ENCODE measurements at places on chromosomes 13 and 19.

GRCh38 chr13:44542361-44542760 is 33.8 kb downstream of the TSC22D1 start:
- DNase-seq = no peak

- DNase-seq = no peak
Observed at GRCh38 chr13:25249001-25249543, 38.2 kb downstream of the MTMR6 start.

GRCh38 chr13:94057618-94058186 is 421.8 kb downstream of the DCT start:
- DNase-seq = no peak

DNA sequence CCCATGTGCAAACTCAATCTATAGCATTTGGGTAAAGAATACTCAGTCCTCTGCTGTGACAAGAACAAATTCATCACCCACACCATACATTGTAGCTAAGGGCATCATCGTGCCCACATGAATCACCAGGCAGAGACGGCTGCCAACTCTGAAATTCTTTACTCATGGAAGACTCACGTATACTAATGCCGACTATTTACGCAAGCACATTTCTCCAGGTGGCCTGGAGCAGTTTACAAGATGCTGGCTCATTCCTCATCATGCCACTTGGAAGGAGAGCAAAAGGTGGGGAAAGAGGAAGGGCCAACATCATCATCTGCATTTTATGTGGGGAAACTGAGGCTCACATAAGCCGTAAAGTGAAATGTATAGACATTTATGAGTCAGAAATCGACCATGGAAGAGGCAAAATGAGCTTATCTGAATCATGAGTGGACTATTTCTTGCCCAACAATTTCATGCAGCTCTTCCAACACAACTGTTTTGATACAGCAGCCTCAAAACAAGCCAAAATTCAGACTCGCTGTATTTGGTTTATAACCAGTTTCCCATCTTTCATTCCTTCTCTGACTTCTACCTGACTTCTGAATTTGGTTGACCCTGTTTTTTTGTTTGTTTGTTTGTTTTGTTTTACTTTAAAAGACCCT is 213.9 kb upstream of the SERP2 start:
- DNase-seq = no peak

DNA sequence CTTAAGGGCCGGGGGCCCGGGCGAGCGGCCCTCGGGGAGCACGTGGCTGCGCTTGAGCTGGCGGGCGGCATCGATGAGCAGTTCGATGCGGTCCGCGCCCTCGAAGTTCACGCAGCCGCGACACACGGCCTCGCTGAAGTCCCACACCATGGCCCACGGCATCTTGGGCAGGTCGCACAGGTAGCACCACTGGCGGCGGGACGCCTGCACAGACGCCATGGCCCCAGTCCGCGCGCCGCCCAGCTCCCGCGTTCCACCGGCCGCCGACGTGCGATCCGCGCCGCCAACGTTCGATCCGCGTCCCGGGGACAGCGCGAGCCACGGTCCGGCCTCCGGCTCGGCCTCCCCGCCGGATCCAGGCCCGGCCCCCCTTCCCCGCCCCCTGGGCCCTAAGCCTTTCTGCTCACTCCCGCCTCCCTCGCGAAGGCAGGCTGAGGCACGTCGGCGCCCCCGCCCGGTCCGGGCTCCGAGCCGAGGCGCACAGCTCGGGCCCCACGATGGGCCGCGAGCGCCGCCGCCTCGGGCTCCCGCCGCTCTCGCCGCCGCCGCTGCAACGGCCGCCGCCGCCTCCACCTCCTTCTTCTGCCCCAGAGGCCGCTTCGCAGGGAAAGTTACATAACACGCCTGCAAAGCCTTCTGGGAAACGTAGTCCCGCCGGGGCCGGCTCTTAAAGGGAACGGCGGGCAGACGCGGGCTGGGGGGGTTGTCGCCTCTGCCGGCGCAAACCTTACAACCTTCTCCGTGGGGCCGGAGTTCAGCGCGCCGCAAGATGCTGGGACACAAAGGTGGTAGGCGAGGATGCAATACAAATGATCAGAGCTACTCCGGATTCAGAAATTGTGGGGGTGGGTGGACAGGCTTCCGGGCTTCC is at the start of gene IRF2BP1:
Gene IRF2BP1, minus strand, starts transcription at position 586 of the 871 bp plus-strand sequence. Its CDS starts 367 bp downstream, at position 219.
- peak; percentile 76 for DNase-seq

DNA sequence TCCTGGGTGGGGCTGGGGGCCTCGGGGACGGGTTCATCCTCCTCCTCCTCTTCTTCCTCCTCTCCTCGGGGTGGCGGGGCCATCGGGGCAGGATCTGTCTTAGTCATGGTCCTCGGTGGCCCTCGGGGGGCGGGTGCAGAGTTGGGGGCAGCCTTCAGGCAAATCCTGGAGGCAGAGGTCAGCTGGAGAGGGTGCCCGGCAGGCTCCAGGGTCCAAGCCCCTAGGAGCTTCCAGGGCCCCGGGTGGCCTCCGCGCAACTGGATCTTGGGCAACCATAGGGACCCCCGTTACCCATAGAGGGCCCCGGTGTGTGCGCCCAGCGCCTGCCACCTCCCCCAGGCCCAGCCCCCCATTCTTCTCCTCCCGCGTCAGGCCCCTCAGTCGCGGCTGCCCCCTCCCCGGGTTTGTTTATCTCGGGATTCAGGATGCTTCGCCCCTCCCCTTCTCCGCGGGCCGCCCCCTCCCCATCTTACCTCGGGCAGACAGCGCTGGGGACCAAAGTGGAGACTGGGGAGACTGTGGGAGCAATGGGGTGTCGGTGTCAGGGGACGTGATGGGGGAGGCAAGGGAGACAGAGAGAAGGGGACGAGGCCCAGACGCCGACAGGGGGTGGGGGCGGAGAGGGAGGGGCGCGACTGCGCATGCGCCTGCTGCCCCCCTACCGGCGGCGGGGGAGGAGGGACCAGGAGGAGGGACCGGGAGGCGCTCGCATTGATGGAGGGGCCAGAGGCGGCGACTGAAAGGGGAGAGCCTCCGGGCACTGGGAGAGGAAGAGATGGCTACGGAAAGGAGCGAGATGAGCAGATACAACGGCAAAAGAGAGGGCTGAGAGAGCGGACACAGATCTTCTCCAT is at the start of gene CLIP3:
Gene CLIP3, minus strand, starts transcription at position 623 of the 854 bp plus-strand sequence. Its CDS starts 516 bp downstream, at position 107.
- DNase-seq = peak; percentile 27

- no peak for DNase-seq
Observed at GRCh38 chr19:12756150-12756883, 4.7 kb downstream of the BEST2 start.

DNA sequence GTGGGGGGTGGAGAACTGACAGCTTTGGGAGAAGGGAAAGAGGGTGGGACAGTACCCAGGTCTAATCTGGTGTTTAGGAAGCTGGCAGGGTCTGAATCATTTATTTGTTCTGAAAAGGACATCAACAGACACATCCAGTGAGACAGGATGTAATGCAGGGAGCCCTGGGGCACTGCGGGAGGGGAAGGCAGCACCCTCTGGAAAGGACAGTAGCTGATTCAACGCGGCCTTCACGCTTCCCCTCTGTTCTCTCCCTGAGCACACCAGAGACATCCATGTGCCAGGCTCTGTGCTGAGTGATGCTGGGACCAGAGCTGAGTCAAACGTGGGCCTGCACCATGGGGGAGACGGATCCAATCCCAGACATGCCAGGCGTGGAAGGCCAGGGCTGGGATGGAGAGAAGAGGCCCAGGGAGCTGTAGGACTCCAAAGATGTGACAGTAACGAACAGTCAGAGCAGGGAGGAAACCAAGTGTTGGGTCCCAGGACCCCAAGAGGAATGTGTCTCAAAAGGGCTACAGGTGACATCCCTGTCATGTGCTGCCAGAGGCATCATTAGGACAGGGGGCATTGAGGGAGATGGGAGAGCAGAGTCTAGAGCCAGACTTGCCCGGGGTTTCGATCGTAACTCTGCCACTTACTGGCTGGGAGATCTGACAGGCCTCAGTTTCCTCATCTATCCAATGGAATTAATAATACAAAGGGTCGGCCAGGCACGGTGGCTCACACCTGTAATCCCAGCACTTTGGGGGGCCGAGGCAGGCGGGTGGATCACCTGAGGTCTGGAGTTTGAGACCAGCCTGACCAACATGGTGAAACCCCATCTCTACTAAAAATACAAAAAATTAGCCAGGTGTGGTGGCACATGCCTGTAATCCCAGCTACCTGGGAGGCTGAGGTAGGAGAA is 1.7 kb downstream of the ETFB start:
- DNase-seq = no peak

DNA sequence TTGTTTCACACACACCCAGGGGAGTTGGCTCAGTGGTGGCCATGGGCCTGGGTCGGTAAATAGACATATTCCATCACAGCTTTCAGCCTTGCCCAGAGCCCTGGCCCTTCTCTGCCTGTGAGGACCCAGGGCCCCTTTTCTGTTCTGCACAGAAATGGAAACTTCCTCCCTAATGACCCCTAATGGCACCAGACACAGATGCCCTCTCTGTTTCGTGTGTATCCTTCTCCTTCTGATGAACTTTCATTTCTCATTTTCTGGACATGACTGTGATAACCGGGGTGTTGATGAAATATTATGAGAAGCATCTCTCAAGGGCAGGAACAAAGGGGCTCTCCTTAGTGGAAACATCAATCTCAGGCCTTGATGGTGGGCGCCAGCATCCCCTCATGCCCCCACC is 12.8 kb downstream of the LILRA1 start:
- no peak for DNase-seq

- no peak for DNase-seq
Observed at GRCh38 chr19:53910170-53910518, 1.1 kb downstream of the CACNG7 start.

DNA sequence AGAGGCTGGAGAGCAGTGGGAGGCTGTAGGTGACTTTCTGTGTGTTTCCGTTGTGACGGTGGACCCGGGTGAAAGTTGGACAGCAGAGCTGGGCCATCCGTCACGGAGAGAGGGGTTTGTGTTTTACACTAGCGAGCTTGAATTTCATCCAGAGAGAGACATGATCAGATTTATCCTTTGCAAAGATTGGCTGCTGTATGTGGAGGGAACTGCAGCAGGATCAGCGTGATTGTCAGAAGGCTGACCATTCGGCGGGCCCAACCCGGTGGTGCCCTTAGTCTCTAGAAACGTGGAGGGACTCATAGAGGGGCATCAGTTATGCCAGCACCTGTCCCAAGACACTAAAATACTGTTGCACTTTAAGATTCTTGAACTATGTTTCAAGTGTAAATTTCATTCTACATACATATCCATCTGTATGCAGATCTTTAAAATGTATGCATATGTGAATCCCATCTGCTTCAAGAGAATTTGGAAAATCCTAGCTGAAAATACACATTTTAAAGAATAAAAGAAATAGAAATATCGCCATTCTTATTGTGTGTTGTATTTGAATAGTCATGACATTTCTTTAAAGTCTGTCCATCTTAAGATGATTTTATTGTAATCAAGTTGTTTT is 7.0 kb downstream of the FAM124A start:
- no peak for DNase-seq

DNA sequence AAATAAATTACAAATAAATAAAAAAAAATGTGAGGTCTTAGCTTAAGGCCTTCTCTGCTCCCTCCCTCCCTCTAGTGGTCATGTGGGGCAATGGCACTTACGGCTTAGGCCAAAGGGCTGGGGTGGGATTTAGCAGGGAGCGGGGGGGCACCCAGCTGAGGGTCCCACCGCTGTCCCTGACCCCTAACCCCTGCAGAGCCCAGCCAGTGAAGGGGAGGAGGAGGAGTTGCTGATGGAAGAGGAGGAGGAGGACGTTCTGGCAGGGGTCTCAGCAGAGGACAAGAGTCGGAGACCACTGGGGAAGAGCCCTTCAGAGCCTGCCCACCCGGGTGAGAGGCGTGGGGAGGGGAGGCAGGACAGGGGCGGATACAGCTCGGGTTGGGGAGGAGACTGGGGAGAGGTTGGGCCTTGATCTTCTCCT is 9.3 kb downstream of the MPND start:
- no peak for DNase-seq

- DNase-seq = no peak
Observed at GRCh38 chr13:79003989-79004898, 345.3 kb upstream of the OBI1 start.

- DNase-seq = no peak
Observed at GRCh38 chr13:35923347-35923746, 207.8 kb downstream of the DCLK1 start.

DNA sequence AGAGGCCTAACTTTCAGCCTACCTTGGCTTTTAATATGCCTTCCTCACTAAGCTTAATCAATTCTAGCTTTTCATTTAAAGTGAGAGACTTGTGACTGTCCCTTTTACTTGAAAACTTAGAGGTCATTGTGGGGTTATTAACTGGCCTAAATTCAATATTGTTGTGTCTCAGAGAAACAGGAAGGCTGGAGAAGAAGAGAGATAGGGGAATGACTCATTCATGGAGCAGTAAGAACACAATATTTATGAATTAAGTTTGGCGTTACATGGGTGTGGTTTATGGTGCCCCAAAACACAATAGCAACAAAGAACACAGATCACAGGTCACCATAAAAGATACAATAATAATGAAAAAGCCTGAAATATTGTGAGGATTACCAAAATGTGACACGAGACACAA is 612.1 kb downstream of the TBC1D4 start:
- DNase-seq = no peak

DNA sequence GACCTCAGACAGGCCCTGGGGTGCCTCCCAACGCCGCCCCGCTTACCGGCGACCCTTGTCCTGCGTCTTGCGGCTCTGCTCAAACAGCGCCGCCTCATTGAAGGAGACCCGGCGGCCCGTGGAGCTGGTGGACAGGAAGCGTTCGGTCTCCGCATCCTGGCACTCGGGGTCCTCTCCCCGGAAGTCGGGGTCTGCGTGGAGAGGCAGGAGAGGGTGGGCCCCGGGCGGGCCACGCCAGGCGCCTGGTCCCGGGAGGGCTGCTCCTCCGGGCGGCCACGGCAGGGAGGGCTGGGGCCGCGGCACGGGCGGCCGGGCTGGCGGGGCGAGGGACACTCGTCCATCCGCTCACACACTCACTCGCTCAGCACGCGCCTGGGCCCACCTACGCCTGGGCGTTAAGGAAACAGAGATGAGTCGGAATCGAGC is 2.8 kb downstream of the CBARP start:
- DNase-seq = no peak

DNA sequence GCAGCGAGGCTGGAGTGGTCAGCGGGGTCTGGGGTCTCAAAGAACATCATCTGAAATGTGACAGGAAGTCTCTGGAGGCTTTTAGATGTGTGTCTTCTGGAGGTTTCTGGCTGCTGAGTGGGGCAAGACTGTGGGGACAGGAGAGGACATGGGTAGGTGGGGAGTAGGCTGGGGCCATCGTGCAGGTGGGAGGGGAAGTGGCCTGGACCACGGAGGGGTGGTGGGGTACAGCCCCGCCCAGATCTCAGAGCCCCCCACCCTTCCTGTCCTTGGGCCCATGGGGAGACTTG is 6.2 kb downstream of the AP1M1 start:
- DNase-seq = no peak

- no peak for DNase-seq
Observed at GRCh38 chr13:39760521-39760920, 105.1 kb downstream of the COG6 start.
